Thoracic aorta (tissue), 2 donors: ENCODE measurements at places on chromosomes 2 and 18.

DNA sequence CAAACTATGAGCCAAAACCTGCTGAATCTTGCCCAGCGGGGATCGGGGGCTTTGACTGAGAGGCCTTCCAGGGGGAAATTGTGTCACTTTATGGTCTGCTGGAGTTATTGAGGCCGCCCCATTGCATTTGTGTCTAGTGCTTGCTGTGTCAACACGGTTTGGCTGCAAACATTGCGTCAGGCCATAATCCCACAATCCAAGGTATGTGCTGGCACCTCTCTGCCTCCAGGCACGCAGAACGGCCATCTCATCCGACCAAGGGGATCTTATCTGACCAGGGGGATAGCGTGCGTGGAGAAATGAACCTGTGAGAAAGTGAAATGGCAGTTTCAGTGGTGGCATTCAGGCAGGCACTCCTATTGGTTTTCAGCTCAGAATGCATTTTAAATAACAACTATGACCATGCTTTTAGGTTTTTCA lies 18.1 kb upstream of the LYPD6B start:
- DNase-seq: no peak

GRCh38 chr2:176128172-176128981 lies 1.1 kb upstream of the HOXD8 start:
- DNase-seq: no peak

DNA sequence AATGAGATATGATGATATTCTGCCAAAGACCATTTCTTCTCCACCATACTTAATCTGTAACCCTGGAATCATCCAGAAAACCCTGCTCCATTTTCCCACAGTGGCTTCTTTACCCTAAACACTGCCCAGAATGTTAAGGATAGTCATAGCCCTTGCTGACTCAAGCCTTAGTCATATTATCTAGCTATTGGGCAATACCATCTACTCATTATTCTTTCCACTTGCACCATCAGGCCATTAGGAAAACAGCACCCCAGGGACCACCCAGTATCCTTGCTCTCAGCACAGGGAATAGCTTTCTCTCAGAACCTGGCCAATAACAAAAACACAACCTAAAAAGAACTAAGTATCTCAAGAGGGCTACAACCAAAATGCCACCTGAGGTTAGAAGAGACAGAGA lies 445.7 kb upstream of the SLC14A2 start:
- DNase-seq: no peak

GRCh38 chr2:214631406-214631805 lies 178.1 kb downstream of the BARD1 start:
- DNase-seq: no peak

GRCh38 chr2:231306791-231307393 lies 88.6 kb upstream of the B3GNT7 start:
- no peak for DNase-seq

DNA sequence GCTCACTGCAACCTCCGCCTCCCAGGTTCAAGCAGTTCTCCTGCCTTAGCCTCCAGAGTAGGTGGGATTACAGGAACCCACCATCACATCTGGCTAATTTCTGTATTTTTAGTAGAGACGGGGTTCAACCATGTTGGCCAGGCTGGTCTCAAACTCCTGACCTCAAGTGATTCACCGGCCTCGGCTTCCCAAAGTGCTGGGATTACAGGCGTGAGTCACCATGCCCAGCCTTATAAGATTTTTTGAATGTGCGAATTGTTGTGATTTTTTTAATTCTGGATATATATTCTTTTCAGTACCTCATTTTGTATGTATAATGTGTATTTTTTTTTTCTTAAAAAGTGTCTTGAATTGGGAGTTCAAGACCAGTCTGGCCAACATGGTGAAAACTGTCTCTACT lies 42.0 kb upstream of the CCDC150 start:
- no peak for DNase-seq

DNA sequence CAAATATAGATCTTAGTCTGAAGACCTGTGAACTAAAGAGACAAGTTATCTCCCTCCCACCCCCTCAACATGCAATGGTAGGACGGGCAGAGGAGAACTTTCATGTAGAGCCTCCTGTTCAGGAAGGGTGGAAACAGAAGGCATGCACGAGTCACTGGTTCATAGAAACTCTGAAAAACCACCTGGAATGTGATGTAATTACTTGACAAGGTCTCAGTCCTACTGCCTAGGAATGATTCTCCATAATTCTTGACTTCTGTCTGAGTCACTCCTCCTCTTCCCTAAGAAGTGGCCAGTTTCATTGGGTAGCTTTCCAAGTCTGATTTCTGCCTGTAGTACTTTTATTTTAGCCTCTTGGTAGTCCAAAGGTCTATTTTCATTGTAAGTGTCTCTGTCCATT lies 277.3 kb downstream of the PTPRM start:
- no peak for DNase-seq

- DNase-seq: no peak
These were observed 572 bp downstream of the INPP4A start for GRCh38 chr2:98445177-98445682.

DNA sequence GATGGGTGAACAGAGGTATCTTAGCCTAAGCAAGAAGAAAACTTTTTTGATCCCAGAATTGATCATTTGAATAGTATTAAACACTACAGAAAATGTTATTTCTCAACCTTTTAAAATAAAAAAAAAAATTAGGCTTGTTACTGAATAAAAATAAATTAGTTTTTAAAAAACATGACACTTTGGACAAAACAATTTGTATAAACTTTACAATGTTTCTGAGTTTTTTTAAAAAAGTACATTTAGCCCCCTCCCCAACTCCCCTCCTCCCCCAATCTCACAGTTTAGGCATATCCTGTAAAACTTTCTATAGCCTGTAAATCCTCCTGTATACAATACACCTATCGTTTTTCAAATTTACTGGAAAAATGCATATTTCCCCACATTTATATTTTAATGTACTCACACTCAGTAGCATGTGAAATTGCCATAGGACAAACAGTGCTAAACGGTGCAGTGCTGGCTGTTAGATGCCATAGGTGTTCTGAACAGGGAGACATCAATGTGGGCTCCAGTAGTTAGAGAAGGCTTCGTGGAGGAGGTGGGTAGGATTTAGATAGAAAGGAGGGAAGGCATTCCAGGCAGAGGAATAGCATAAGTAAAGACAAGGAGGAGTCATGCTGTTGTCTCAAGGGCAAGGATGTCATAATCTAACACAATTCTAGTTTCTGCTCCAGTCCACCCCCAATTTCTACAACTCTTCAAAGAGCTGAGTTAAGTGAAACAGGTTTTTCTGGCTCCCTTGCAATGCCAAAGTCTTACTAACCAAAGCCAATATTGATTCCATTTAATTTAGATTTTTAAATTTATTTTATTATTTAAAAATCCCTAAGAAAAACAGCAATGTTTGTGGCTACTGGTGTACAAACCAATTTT lies 50.9 kb downstream of the SP3 start:
- no peak for DNase-seq

DNA sequence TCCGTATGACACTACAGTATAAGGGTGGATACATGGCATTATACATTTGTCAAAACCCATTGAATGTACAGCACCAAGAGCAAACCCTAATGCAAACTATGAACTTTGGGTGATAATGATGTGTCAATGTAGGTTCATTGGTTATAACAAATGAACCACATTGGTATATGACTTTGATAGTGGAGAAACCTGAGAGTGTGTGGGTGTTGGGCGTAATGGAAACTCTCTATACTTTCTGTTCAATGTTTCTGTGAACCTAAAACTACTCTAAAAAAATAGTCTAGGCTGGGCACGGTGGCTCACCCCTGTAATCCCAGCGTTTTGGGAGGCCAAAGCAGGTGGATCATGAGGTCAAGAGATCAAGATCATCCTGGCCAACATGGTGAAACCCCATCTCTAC lies 6.5 kb upstream of the ACTG2 start:
- no peak for DNase-seq

DNA sequence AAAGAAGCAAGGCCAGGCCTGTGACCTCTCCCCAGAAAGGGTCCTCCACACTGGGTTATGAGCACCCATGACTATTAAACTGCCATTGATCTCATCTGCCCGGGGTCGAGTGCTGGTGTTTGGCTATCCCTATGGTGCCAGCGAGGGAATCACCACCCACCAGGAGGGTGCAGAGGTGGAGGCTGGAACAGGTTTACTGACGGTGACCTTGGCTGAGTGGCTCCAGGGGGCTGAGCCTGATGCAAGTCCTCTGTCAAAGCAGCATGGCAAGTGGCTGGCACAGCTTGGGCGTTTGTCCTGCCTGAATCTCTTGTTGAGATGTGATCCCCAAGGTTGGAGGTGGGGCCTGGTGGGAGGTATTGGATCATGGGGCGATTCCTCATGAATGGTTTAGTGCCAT lies 196.4 kb upstream of the HDAC4 start:
- DNase-seq: no peak

- DNase-seq: no peak
These were observed 251.2 kb upstream of the ID2 start for GRCh38 chr2:8430628-8431027.

DNA sequence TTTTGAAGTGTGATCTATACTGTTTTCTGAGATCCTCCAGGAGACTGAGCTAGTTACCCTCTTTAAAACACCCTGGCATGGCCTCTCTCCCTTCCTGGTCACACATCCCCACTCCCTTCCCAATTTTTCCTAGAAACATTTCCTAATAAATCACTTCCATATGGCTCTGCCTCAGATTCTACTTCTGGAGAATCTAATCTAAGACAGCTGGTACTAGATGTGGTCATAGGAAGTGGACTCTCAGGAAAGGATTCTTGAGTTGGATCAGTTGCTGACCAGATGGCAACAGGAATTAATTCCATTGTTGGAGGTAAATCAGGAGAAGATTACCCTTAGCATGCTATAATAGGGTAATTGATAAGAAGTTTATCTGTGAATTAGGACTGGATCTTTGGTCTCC lies 310.5 kb downstream of the SATB2 start:
- no peak for DNase-seq

DNA sequence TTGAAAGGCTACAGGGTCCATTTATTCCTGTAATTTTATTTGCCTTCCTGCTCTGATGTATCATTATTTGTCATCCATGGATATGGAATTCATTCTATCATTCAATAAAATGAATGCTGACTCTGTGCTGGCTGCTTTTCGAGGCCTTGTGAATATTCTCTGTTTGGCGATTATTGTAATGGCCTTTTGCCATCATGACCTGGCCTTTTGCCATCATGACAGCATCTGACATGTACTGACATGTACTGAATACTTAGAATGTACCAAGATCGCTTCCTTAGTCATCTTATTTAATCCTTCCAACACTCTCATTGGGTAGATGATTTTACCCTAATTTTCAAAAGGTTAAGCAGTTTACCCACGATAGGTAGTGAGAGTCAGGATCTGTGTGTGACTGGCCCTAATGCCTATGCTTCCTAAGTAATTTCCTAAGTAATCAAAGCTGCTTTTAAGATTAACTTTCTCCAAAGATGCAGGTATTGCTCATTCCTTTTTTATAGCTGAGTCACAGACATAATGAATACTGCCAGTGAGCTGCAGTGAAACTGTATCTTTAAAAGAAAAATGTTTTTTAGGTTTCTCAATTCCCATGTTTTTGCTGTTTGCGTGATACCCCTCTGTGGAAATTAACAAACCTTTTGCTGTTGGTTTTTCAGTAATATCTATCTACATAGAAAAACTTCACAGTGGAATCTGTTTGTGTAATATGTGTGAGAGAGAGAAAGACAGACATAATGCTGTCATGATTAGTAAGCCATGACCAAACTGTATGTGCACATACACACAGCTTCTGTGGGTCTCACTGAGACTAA lies 127.8 kb downstream of the CERS6 start:
- DNase-seq: no peak

DNA sequence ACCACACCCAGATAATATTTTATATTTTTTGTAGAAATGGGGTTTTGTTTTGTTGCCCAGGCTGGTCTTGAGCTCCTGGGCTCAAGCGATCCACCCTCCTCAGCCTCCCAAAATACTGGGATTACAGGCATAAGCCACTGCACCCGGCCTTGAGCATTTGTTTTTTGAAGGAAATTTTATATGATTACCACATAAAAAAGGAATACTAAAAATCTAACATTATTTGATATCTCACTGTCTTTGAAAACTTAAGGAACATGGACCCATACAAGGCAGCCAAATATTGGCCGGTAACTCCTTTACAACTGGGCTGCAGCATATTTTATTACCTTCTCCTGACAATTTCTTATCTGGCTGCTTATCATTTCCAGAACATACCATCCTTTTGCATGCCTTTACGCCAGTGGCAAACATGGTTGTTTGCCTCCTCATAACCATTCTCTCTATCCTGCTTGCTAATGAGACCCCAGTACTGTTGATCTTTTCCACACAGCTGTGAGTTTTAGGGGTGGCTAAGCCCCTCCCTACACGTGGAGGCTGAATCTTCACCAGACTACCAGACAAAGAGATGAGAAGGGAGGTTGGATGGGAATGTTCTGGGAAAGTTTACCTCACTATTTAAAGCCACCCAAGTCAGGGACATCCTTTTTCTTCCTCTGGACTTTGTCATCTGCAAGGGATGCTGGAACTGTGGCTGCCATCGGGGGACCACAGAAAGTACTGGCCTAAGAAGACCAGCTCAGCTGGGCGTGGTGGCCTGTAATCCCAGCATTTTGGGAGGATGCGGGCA lies 157.5 kb downstream of the TGIF1 start:
- DNase-seq: no peak

DNA sequence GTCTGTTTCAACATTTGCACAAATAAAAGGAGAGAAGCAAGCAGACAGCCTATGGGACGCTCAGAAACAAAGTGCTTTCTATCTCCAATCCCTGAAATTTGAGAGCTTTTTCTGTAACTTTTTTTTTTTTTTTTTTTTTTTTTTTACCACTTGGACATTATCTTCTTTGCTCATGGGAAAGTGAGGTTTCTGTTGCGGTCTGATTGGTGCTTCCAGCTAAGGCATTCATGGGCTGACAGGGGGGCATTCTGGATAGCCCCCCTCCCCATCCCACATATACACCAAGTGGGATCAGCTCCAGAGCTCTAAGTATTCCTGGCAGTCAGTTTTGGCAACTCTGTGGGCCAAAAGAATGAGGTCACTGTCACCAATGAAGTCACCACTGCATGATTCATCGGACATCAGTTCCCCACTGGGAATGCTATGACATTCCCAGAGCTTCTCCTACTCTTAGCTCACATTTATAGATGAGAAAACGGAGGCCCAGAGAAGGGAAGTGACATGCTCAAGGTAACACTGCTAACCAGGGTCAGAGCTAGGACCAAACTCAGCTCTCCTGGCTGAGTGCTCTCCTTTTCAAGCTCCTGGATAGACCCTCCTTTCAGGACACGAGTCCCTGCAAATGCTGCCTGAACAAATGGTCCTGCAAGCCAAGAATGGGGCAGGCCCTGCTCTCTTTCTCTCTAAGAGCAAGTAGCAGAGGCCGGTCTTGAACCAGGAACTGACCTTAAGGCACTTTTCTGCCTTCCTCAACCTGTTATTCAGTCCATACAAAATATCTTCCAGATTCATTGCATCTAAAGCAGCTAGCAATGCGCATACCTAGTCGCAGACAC lies 61.3 kb downstream of the TMEM247 start:
- peak; percentile 28 for DNase-seq

- DNase-seq: no peak
These were observed 88.7 kb downstream of the ADD2 start for GRCh38 chr2:70679259-70679658.

DNA sequence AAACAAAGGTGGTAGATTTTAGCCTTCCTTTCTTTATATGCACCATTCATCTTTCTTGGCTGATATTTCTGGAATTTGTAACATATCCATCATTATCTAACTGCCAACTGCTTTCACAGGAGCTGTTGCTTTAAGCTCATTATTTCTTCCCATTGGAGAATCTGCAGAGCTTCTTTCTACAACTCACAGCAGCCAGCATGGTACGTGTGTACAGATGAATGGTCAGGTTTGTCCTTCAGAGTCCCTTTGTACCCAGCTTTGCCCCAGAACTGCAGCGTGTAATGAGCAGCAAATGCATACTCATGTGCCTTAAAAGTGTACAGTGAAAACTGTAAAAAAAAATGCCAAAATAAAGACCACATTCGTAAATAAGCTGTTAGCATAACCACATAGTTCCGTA lies 260.9 kb downstream of the FIGN start:
- DNase-seq: no peak
